ENCODE measurements at places on chromosomes 11 and 22.
A peak's percentile ranks its signal among the peaks of the same experiment; 100 is the strongest.

GRCh38 chr11:65953471-65953870, 8.1 kb upstream of the SART1 start:
- no peaks in the 10 kb centered on the region for H3K36me3 ChIP-seq
- no peaks in the 10 kb centered on the region for H3K4me1 ChIP-seq
- no peak for DNase-seq
- H3K4me3 ChIP-seq: no peak overlapping the region
- H3K27me3 ChIP-seq: no peaks in the 10 kb centered on the region
- H3K27ac ChIP-seq: no peak overlapping the region

DNA sequence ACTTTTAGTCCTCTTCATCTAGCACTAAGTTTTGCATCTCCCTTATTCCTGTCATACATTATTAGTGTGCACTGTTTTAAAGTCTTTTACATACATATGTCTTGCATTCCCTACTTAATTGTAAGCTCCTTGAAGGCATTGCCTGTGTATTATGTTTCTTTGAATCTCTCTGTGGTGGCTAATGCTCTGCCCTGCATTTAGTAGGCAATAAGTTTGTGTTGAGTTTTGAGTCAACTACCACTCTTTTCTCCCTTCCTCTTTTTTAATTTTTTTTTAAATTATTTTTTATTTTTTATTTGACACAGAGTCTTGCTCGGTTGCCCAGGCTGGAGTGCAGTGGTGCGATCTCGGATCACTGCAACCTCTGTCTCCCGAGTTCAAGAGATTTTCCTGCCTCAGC, 78.9 kb downstream of the ZBTB16 start:
- no peaks in the 10 kb centered on the region for H3K36me3 ChIP-seq

- H3K27ac ChIP-seq: no peak overlapping the region
- H3K27me3 ChIP-seq: no peaks in the 10 kb centered on the region
Measured at GRCh38 chr11:12372111-12372510, 5.3 kb upstream of the PARVA start.

- peaks cover 58% of the 10 kb centered on the region for H3K4me1 ChIP-seq
- no peak overlapping the region for H3K27ac ChIP-seq
- no peaks in the 10 kb centered on the region for H3K36me3 ChIP-seq
- no peaks in the 10 kb centered on the region for H3K27me3 ChIP-seq
- H3K4me3 ChIP-seq: no peak overlapping the region
- DNase-seq: no peak
Measured at GRCh38 chr11:12682737-12683500, 8.7 kb downstream of the TEAD1 start.

- peaks cover 14% of the 10 kb centered on the region for H3K4me1 ChIP-seq
- H3K27me3 ChIP-seq: no peaks in the 10 kb centered on the region
- no peak overlapping the region for H3K27ac ChIP-seq
- DNase-seq: no peak
- H3K4me3 ChIP-seq: no peak overlapping the region
Measured at GRCh38 chr11:94134651-94135512, 6.2 kb downstream of the PANX1 start.

- peak overlapping the region; percentile 17 for H3K27ac ChIP-seq
- no peak for DNase-seq
Measured at GRCh38 chr11:43904742-43905535, 24.3 kb downstream of the ALKBH3 start.

- H3K4me1 ChIP-seq: no peaks in the 10 kb centered on the region
- H3K36me3 ChIP-seq: no peaks in the 10 kb centered on the region
- H3K27ac ChIP-seq: no peak overlapping the region
- DNase-seq: no peak
- H3K4me3 ChIP-seq: no peak overlapping the region
- H3K27me3 ChIP-seq: peaks cover 39% of the 10 kb centered on the region
Measured at GRCh38 chr11:1734641-1735081, 15.7 kb downstream of the IFITM10 start.

- no peaks in the 10 kb centered on the region for H3K27me3 ChIP-seq
- no peak overlapping the region for H3K4me3 ChIP-seq
- DNase-seq: no peak
- no peak overlapping the region for H3K27ac ChIP-seq
- H3K36me3 ChIP-seq: no peaks in the 10 kb centered on the region
- no peaks in the 10 kb centered on the region for H3K4me1 ChIP-seq
Measured at GRCh38 chr11:121886996-121887395, 229.0 kb downstream of the BLID start.

- H3K27ac ChIP-seq: no peak overlapping the region
- no peaks in the 10 kb centered on the region for H3K27me3 ChIP-seq
- no peaks in the 10 kb centered on the region for H3K4me1 ChIP-seq
- H3K4me3 ChIP-seq: no peak overlapping the region
- peaks cover 85% of the 10 kb centered on the region for H3K36me3 ChIP-seq
Measured at GRCh38 chr11:134242376-134242775, 10.8 kb downstream of the THYN1 start.

- no peak overlapping the region for H3K27ac ChIP-seq
- no peaks in the 10 kb centered on the region for H3K4me1 ChIP-seq
- DNase-seq: no peak
- H3K4me3 ChIP-seq: no peak overlapping the region
- no peaks in the 10 kb centered on the region for H3K36me3 ChIP-seq
Measured at GRCh38 chr22:32661737-32662586, 139.5 kb upstream of the TIMP3 start.

DNA sequence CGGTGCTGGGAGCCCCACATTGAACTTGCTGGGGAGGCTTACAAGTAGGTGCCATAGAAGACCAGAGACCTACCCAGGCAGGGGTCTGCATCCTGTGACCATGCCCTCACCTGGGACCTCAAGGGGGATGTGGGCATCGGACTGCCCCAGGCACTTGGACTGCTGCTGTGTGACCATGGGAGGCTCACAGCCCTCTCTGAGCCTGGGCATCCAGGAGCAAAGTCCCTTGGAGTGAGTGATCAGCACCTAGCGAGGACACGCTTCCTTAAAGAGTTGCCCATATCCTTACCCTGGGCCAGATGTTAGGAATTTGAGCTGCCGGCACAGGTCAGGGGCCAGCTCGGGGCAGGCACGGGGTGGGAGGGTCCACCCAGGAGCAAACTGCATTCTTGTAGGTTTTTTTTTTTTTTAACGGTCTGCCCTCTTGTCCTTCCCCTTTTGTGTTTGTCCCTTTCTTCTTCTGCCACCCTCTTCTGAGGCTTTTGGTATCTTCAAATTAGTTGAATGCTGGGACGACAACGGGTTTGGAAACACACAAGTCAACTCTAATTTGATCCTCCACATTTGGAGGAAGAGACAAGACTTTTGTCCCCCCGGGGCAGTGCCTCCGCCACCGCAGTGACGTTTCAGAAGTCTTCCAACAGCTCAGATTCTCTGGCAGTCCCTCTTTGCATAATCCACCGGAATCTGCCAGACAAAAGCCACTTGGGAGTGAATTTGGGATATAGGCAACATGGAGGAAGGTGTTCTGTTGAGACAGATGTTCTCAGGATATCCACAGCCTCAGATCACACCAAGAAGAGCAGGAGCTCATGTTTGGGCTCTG, 46.1 kb upstream of the LINC01488 start:
- no peak overlapping the region for H3K27ac ChIP-seq
- H3K27me3 ChIP-seq: no peaks in the 10 kb centered on the region
- peaks cover 3% of the 10 kb centered on the region for H3K4me1 ChIP-seq
- H3K36me3 ChIP-seq: no peaks in the 10 kb centered on the region
- no peak for DNase-seq
- no peak overlapping the region for H3K4me3 ChIP-seq

Data from large intestine (tissue), 12 donors.